Activated naive CD4-positive, alpha-beta T cell (primary cell): ENCODE measurements at places on chromosomes 11 and 22.

DNA sequence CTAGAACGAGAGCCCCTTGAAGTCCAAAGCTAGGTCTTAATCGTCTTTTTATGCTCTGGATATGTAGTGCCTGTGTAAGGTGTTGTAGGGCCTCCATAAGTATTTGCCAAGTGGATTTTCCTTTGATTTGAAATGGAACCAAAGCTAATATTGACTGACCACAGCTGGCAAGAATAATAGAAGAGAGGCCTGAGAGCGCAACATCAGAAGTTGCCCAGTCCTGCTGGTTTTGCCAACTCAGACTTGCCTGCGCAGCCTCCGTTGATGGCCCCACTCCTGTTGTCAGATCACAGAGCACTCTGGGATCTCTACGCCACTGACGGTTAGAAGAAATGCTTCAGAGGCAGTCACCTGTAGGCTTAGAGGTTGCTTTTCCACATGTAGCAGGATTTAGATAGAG is 251.2 kb downstream of the TENM4 start:
- DNase-seq = no peak

GRCh38 chr11:104984808-104985207 is 16.4 kb upstream of the CASP4 start:
- no peak for DNase-seq

- no peak for DNase-seq
Measured at GRCh38 chr11:116510166-116510565, 262.6 kb downstream of the BUD13 start.

DNA sequence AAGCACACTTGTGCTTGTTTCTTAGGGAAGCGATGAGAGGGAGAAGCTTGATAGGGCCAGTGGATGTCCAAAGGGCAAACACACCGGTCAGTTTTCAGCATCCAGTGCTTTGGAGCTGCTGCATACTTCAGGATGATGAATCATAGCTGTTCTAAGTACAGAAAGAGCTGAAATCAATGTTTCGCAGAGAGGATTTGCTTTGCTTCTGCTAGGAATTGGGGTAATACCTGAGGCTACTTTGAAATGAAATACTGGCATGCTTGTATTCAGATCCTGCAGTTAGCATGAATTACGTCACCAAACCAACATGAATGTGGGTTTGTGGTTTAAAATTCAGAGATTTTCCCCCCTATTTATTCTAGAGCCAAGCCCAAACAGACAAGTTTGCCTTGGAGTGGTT is 41.7 kb upstream of the SC5D start:
- DNase-seq = no peak

DNA sequence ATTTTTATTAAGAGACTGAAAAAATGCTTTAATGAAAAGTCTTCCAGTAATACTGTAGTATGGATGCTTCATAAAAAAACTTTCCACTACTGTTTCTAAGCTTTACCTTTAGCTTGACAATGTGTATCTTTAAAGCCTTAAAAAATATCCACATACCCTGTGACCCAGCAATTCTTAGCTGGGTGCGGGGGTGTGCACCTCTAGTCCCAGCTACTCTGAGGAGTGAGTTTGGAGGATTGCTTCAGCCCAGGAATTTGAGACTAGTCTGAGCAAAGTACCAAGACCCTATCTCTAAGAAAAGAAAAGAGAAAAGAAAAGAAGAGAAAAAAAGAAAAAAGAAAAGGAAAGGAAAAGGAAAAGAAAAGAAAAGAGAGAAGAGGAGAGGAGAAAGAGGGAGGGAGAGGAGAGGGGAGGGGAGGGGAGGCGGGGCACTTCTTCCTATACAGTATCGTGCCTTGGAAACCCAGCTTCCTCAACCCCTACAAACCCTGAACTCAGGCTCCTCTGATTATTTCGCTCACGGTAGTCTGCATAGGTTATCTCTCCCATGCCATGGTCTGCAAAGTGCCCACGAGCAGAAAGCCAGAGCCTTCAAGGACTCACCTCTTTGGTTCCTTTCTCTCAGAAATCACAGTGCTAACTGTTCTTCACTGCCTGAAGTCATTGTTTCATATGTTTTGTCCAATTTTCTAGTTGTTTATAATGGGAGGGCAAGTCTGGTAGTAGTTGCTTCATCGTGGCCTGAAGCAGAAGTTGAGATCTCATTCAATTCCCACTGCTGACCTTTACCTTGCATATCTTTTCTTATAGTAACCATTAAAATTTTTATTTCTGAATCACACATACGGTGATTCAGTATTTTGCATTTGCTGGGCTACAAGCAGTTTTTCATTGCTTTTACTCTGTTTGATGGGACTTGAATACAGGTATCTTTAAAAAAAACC is 82.2 kb downstream of the FAM83F start:
- DNase-seq = no peak

- DNase-seq = no peak
Measured at GRCh38 chr11:106473089-106473722, 395.7 kb downstream of the AASDHPPT start.

DNA sequence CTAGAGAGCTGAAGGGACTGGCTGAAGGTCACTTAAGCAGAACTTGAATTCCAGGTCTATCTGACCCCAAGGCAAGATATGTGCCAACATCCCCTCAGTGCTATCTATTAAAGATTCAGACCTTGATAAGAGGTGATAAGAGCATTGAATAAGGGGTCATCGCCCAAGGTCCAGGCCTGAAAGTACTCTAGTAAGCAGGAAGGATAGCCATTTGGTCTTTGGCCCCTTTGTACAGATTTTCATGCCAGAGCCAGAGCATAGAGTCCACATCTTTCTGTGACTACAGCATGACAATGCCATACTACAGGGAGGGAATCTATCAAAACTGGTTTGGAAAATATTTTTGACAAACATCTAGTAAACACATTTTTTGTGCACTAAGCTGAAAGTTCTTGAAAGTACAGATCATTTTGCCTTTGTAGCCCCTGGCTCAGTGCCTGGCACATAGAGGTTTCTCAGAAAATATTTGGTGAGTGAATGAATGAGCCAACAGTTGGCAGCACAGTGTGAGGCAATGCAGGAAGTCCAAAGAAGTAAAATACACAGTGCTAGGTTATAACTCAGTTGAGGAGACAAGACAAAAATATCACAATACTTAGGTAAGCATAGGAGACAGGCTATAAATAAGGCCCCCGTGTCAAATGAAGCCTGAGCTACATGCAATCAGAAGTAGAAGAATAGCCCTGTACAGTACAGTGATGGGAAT is 15.1 kb upstream of the RRAS2 start:
- DNase-seq = no peak

DNA sequence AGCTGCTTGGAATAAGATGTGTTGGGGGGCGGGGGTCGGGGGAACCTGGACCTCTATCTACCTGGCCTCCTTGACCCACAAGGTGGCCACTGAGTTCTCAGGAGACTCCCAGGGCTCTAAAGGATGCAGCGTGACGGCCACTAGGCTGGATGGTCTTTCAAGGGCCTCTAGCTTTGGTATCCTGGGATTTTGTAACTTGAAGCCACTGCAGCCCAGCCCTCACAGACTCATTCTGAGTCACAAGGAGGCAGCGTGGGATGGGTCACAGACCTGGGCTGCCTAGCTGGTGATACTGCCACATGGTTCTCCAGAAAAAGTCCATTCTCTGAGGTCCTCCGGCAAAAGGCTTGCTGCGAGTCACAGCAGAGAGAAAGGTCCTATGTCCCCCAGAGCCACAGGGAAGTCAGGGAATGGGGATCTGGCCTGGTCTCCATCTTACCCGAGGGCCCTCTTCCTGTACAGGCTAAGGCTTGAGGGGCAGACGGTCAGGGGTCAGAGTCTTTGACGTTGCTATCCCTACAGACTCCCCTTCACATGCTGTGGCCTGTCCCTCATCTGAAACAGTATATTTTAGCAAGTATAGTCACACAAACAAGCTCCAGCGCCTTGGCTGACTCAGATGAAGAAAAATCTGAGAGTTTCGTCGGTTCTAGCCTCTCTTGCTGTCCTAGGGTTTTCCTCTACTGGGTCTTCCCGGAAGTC is 52.4 kb downstream of the KCNC1 start:
- DNase-seq = no peak

- no peak for DNase-seq
Measured at GRCh38 chr11:2536440-2536989, 91.7 kb downstream of the KCNQ1 start.

DNA sequence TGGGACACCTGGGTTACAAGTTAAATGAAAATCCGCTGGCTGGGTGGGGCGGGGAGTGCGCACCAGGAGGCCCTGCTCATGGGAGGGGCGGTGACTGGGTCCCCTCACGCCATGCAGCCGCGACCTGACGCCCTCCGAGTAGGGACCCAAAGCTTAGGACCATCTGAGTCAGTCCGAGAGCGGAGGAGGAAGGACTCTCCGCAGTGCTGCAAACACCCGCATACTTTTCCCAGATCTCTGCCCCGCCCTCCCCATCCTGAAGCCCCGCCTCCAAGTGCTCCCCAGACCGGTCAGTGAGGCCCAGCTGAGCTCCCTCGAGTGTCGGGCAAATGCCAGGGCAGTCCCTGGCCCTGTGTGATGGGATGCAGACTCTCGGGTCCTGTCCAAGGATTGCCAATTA is 6.6 kb upstream of the FLI1 start:
- DNase-seq = no peak

- no peak for DNase-seq
Measured at GRCh38 chr11:6745465-6746015, 26.2 kb downstream of the OR2AG2 start.

DNA sequence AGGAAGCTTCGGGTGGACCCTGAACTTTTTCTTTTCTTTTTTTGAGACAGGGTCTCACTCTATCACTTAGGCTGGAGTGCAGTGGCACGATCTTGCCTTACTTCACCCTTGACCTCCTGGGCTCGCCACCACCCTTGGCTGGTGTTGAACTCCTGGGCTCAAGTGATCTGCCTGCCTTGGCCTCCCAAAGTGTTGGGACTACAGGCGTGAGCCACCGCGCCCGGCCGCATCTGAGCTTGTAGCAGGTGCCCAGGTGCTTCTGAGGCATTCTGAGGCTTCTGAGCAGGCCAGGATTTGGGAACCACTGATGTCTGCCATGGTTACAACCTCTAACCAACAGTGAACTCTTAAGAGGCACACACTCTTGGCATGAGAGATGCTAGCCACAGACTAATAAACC is 5.1 kb downstream of the USP35 start:
- DNase-seq = no peak

DNA sequence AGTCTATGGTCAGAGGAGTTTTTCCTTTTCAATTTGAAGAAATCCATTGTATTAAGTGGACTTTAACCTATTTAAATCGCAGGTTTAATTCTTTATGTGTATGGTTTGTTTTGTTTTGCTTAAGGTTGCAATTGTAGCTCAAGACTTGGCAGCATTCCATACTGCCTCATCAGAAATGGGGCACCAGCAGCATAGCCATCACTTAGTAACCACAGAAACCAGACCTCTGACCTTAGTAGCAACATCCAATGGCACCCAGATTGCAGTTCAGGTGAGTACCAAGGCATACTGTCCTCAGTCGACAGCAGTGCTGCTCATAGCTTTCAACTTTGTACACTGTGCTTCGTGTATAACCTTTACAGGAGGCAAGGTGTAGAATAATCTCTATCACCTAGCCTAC is 48.4 kb upstream of the WEE1 start:
- DNase-seq = no peak

- DNase-seq = no peak
Measured at GRCh38 chr22:44586351-44586990, 88.4 kb upstream of the RTL6 start.

- no peak for DNase-seq
Measured at GRCh38 chr11:128467610-128468041, 119.7 kb downstream of the ETS1 start.

DNA sequence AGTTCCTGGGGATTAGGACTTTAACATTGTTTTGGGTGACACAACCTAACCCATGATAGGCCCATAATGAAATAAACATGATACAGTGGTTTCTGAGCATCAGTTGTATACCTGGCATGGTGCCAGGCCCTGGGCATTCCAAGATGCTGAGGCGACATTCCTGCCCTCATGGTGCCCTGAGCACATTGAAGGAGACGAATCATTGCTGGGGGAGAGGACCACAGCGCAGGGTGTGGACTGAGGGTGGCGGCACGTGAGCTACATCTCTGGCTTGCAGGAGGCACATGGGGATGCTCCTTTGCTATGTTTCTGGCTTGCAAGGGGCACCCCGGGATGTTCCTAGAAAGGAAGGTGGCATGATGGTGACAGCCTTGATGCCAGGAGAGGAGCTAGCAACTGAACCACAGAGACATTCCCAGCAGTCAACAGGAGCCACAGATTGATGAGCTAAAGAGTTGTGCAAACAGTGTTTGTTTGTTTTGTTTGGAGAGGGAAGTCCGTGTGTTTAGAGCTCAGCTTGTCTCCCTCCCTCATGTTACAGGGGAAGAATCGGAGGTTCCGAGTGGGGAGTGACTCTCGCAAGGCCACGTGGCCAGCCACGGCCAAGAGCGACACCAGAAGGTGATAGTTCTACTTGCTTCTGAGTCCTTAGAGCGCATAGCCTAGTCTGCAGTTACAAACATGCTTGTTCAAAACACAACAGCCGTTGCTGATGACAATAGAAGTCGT is 106.4 kb downstream of the MIAT start:
- DNase-seq = no peak

DNA sequence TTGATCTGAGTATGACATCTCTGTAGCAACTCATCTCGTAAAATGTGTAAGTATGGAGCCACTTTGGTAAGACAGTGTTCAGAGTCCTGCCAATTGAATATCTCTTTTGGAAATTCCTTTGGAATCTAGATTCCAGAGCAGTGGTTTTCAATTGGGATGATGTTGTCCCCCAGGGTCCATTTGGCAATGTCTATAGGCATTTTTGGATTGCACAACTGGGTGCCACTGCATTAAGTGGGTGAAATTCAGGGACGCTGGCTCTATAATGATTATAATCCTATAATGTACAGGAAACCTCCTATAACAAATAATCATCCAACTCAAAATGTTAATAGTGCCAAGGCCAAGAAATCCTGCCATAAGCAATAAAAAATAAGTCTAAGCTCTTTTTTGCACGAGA is 404.8 kb upstream of the RAG2 start:
- no peak for DNase-seq

DNA sequence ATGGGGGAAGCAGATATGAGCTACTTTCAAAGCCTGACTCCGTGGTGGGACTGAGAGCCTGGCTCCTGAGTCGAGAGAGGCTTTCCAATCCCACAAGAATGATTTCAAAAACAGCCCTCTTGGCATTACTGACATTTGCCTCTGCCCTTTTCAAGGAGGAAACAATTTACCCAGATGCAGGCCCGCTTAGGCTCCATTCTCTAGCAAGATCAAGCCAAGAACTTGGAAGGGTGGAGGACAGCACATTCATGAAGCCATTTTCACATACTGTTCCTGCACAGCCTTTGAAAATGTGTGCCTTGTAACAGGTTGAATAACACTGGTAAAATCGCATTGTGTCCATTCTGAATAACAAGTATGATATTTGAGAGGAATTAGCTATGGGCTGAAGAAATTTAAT is 58.2 kb upstream of the EED start:
- DNase-seq = no peak
